ENCODE measurements at places on chromosomes 16 and 17.

DNA sequence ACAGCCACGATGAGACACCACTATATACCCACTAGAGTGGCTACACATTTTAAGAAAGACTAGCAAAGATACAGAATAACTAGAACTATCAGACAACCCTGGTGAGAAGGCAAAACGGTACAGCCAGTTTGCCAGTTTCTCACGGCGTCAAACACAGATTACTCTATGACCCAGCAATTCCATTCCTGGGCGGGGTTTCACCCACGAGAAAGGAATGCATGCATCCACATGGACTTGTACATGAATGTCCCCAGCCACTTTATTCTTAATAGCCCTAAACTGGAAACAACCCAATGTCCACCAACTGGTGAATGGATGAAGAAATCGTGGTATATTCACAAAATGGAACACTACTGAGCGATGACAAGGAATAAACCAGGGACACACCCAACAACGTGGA is 74.5 kb downstream of the MYH10 start:
- no peak for DNase-seq

- no peak for DNase-seq
Observed at GRCh38 chr17:78381601-78382232, 3.3 kb downstream of the PGS1 start.

DNA sequence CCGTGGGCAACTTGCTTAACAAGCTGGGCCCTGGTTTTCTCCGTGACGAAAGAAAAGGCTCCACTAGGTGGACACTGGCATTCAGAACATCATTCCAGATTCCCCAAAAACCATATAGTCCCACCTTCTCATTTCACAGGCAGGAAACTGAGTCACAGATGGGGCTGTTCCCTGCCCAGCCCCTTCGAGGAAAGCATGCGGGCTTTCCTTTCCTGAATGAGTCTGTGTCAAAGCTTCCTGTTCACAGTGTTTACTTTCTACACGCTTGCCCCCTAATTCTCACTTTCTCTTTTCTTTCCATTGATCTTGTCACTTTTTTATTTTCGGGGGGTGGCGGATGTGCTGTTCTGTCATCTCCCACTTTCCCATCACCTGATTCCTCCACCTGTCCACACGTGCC is 10.3 kb upstream of the LGALS9 start:
- no peak for DNase-seq

DNA sequence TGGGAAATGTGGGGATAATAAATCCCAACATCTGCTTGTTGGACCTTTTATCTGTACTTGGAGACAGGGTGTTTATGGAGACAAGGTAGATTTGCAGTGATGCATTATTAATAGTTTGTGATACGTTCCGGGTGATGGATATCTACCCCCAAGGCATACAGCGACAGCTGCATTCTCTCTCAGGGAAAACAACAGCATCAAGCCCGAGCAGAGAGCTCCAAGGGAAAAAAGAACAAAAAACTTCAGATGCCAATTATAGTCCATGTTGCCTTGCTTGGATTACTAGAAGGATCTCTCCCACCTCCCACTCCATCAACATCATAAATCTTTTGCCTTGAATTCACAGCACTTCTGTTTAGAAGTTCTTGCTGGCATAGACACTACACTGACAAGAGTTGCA is 187.5 kb upstream of the CDH11 start:
- no peak for DNase-seq

Data from stimulated activated CD8-positive, alpha-beta memory T cell treated with anti-CD3 and anti-CD28 coated beads, Interleukin-12 subunit alpha, Interleukin-12 subunit beta, amount 100 ng/mL, for 4 hours (primary cell).